HT1080 (cell line): ENCODE measurements at places on chromosomes 13 and 19. TPM values are rescaled to one million over a fixed set of nuclear protein-coding genes. Genes with fewer than 3 reads are reported as not detected.

GRCh38 chr13:95607366-95607765, 37.1 kb downstream of the DZIP1 start:
- DNase-seq = peak; percentile 71

GRCh38 chr13:55554741-55555140, 1586.0 kb upstream of the PRR20A start:
- no peak for DNase-seq

DNA sequence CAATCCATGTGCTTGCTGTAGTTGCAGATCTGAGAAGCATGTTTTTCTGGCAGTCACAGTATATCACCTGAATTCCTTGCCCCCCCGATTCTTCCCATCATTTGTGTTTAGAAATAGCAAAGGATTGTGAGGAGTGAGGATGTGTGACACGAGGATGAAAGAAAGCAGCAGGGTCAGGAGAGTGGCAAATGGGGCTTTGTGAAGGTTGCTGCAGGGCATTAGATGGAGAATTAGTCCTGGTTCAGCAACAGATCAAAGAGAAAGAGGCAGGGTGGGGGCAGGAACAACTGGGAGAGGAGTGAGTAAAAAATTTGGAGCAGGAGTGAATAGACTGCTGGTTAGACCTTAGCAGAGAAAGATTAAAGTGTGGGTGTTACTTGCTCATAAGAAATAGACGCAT, 47.7 kb upstream of the TNFSF11 start:
- no peak for DNase-seq

GRCh38 chr19:49437231-49437630, 4.1 kb downstream of the SLC17A7 start:
- DNase-seq = no peak

GRCh38 chr13:61350341-61350740, 65.3 kb downstream of the PCDH20 start:
- no peak for DNase-seq

- DNase-seq = no peak
Measured at GRCh38 chr13:113099142-113099541, 6.4 kb upstream of the F7 start.

DNA sequence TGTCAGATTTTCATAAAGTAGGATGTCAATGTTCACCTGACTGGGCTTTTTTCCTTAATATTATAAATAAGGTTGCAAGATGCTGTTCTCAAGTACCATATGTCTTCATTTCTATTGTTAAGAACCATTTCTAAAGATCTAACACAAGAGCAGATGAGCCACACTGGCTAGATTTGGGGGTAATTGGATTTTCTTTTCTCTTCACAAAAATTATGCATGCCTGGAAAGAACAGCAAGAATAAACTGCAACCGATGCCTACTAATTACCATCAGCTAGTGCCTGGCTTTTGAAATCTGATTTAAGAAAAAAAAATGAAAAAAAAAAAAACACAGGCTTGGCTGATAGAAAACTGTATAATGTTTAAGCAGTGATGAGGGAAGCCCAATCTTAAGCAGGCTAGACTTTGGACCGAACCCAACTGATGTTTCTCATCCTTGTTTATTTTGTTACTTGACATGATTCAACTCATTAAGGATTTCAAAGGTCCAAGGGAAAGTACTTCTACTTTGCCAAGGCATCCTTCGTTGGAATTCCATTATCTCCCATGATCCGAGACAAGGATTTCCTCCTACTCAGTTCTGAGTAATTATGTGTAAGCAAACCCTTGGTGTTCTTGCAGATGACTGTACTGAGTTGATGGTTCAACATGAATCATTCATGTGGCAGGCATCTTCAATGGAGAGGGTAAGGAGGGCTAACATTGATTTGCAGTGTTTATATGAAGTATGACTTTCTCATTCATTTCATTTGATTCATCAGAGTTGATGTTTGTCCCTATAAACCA, 300.5 kb downstream of the SPRY2 start:
- peak; percentile 99 for DNase-seq

DNA sequence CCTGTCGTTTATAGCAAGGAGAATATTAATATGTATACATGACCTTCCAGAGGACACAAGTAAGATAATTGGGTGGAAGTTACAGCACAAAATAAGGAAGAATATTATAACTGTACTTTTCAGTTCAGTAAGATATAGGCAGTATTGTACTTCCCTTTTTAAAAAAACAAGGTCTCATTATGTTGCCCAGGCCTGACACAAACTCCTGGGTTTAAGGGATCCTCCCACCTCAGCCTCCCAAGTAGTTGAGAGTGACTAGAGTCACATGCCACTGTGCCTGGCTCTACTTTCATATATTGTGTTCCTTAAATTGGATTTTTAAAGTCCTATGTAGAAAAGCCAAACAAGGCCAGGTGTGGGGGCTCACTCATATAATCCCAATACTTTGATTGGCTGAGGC, 19.5 kb upstream of the MAB21L1 start:
- no peak for DNase-seq

DNA sequence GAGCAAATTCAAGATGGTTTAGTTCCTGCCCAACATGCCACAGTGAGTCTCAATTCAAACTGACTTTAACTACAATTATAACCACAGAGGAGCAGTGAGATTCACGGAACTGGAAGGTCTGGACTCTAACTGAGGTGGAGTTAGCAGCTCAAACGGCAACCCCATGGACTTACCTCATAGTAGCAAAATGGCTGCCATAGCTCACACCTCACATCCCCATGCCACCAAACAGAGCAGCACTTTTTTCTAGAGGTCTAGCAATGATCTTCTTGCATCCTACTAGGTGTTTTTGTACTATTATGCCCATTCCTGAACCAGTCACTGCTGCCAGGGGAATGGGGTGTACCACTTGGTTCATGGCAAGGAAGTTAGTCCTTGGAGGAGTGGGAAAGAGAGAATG, 87.7 kb downstream of the ZNF536 start:
- DNase-seq = no peak

DNA sequence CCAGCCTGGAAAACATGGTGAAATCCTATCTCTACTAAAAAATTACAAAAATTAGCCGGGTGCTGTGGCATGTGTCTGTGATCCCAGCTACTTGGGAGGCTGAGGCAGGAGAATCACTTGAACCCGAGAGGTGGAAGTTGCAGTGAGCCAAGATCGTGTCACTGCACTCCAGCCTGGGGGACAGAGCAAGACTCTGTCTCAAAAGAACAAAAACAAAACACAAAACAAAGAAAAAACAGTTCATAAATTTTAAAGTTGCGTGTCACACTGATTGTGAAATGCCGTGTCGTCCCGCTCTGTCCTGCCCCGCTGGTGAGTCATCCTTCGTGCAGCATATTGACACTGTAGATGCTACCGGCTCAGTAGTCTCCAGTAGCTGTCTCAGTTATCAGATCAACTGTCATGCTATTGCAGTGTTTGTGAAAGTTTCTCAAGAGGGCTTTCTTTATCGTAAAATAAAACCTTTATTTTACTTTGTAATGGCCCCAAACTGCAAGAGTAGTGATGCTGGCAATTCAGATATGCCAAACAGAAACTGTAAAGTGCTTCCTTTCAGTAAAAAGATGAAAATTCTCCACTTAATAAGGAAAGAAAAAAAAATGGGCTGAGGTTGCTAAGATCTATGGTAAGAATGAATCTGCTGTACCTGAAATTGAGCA, 36.4 kb upstream of the IGFL1 start:
- DNase-seq = peak; percentile 43

DNA sequence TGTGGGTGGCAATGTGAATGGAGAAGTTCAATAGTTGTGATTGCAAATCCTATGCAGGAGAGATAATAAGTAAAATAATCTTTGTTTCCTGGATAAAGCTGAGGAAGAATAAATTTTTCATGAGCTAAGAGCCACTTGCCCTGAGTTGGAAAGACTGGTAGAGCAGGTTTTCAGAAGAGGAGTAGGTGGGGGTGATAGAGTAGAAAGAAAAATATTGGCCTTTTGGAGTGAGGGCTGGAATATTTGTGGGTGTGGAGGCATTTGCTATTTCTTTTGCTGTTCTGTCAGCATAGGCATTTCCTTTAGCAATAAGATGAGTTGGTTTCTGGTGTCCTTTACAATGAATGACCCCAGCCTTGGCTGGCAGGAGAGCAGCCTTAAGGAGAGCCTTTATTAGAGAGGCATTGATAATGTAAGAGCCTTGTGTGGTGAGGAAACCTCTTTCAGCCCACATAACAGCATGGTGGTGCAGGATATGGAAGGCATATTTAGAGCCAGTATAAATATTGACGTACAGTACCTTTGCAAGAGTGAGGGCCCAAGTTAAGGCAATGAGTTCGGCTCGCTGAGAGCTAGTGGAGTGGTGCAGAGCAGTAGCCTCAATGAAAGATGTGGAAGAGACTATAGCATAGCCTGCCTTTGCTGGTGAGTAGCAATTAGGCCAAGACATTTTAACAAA, 11.6 kb upstream of the ZNF431 start:
- DNase-seq = no peak

- no peak for DNase-seq
Measured at GRCh38 chr19:44156475-44156874, 8.4 kb upstream of the ZNF226 start.

GRCh38 chr19:7533281-7533885, 2.1 kb upstream of the PNPLA6 start:
- no peak for DNase-seq

DNA sequence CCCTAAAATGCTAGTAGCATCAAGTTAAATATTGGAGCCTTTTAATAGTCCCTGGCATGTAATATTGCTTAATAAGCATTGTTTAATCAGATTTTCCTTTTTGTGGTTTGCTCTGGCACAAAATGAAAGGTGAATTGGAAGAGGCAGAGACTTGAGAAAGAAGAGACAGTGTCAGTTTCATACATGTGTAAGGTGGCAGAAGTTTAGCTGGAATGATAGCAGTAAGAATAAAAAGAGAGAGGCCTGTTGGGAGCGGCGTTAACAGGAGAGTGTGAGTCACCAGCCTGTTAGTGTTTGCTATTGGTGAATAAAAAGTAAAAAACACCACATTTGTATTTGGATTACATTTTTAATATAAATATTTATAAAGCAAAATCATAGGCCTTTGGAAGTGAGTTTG, 145.3 kb downstream of the PDS5B start:
- no peak for DNase-seq

GRCh38 chr13:27644302-27644701, 22.6 kb downstream of the POLR1D start:
- no peak for DNase-seq

DNA sequence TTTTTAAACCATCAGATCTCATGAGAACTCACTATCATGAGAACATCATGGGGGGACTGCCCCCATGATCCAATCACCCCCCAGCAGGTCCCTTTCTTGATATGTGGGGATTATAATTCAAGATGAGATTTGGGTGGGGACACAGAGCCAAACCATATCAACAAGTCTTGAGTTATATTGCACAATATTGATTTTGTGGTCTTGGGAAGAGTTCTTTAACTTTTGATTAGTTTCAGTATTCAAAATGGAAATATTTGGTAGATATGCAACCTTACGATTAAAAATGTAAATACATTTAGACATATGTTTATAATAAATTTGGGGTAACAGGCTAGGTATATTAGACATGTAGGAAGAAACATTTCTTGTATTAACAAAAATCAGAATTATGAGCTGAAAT, 188.2 kb downstream of the GPC5 start:
- DNase-seq = no peak

- DNase-seq = no peak
Measured at GRCh38 chr19:19306191-19306590, 14.1 kb downstream of the SUGP1 start.

Gene ZBTB7A
- total RNA-seq = 8.8 and 17.2 TPM in 2 replicates

Gene ZNF541
- not detected in 2 replicates for total RNA-seq

Gene CCL25
- total RNA-seq = not detected in 2 replicates

Gene KLK13
- total RNA-seq = not detected in 2 replicates

Gene SOX1
- total RNA-seq = not detected in 2 replicates

Gene SYCN
- not detected in 2 replicates for total RNA-seq

Gene ZNF506
- total RNA-seq = 1.8 and 2.0 TPM in 2 replicates

Gene GPR12
- not detected in 2 replicates for total RNA-seq

Gene KLK6
- total RNA-seq = 0.20 TPM in 1 of 2 replicates, not detected in the other

Gene COL4A1
- total RNA-seq = 146 and 150 TPM in 2 replicates

Gene ZNF723
- not detected in 2 replicates for total RNA-seq
